ENCODE measurements at places on chromosomes 1 and 21.

DNA sequence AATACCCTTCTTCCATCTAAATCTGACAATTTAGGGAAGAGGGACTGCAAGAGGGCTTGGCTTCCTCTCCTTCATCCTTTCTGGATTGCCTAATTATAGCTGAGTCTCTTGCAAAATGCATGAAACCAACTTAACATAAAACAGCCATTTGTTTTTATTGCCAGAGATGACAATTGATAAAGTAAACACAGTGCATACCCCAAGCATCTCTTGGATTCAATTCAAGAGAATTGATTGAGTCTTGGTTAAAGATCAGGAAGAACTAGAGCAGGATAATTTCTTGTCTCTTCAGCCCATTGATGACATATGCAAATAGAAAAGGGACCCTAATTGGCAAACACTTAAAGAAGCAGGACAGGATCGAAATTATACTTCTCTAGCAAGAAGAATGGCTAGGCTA is 617.1 kb upstream of the PTBP2 start:
- no peak for DNase-seq

- DNase-seq: no peak
Observed at GRCh38 chr1:109629372-109630030, 9.9 kb downstream of the AMPD2 start.

DNA sequence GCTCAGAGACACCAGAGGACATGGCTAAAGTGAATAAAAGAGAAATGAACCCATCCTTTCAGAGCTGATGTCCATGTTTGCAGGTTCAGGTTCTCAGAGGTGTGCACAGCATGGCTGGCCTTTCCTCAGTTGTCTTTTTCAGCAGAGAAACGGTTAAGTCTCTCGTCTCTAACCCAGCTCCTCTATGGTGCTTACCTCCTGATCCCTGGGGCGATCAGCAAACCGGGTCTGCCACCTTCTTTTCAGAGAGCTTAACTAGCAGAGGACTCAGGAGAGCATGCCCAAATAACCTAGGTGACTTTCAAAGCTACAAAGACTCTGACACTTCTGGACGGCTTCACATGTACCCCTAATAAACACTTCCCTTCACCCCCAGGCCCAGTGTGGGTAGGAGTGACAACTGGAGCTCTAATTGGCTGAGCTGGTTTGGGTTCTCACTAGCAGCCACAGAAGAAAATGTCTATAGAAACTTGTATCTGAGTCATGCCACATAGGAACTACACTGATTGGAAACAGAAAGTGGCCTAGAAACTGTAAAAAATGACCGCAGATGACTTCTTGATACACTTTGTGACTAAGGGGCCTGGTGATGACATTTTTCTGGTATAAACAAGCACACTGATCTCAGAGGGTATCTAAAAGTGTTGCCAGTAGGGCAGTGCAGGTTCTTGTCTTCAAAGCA is at the start of gene AIM2:
Gene AIM2, minus strand, starts transcription at position 329 of the 682 bp plus-strand sequence. CDS start 3,267 bp downstream, outside the sequence.
- DNase-seq: no peak

- no peak for DNase-seq
Observed at GRCh38 chr1:100535264-100535663, 2.7 kb upstream of the GPR88 start.

DNA sequence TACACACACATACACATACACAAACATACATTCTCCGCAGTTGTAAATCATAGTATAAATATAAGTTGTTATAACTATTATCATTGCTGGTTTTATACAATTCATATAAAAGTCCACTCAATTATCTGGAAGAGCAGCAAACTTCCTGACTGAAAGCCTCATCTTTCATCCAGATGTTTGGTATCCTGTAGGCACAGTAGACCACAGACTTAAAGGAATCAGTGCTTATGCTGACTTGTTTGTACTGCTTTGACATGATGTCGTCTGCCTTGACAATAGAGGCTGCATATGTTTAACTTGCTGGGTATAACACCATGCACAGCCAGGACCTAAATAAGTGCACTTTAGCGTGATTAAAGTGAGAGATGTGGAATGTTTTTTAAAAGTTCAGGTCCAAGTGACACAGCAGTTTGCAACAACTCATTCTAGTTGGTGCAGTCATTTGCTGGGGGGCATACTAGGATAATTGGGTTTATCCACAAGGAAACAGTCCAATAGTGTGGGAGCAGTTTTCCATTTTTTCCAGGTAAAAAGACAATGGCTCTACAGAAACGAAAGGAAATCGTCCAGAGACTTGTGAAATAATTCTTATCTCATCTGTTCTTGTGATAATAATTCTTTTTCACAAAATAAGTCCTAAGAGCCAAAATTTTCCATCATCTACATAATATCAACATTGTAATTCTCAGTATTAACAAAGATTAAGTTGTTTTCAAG is 110.3 kb upstream of the TSPAN2 start:
- no peak for DNase-seq

DNA sequence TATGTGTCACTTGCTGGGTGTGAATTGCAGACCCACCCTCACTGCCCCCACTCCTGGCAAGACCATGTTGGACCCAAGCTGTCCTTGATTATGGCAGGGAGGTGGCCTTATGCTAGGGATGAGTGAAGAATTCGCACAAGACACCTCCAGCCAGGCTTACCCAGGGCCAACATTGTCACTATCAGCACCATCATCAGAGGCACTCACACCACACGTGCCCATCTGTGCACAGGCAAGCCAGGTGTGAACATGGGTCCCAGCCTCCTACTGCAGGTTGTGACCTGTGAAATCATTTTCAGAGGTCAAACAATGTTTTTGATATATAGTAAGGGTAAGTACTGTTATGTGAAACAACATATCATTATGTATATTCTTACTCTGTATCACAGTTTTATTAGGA is 20.3 kb upstream of the RGS8 start:
- DNase-seq: no peak

Measured in NCI-H1417 (cell line).